ENCODE measurements at places on chromosomes 13 and 19. TPM values are rescaled to one million over a fixed set of nuclear protein-coding genes. Genes with fewer than 3 reads are reported as not detected.

NUDT15 gene
- total RNA-seq, result 5.6 TPM

TMC4 gene
- 0.61 TPM for total RNA-seq

LILRB2 gene
- 1.2 TPM for total RNA-seq

TMEM272 gene
- total RNA-seq, result 7.9 TPM

OR7D2 gene
- not detected for total RNA-seq

TGFBR3L gene
- 1.00 TPM for total RNA-seq

SYCN gene
- not detected for total RNA-seq

RBM42 gene
- total RNA-seq, result 53.0 TPM

ANKRD24 gene
- total RNA-seq, result 2.9 TPM

CEACAM7 gene
- total RNA-seq, result not detected

DPF1 gene
- not detected for total RNA-seq

PEX11G gene
- 0.73 TPM for total RNA-seq

SULT2A1 gene
- not detected for total RNA-seq

Data from CD4-positive, alpha-beta memory T cell (primary cell).